Left renal cortex interstitium (tissue), 4 donors: ENCODE measurements at places on chromosomes 16 and 17.

DNA sequence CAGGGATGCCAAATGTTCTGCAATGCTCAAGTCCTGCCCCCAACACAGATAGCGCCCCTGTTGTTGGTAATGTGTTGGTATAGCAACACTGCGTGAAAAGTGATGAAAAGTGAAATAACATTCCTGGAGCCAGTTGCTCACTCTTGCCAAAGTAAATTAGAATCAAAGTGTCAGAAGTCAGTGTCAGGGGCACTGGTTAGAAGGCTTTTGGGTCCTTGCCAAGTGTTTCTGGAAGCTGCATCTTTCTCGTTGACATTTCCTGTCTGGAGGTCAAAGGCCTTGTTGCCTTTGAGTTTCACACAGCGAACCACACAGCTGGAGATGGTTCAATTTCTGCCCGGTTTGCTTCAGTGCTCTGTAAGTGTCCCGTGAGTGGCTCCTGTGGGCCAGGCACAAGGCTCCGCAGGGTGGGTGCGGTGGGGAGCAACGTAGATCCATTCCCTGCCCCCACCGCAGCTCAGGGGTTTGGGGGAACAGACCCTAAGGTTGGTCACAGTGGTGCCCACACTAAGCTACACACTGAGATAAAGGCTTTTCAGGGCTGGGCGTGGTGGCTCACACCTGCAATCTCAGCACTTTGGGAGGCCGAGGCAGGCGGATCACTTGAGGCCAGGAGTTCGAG lies 3.6 kb upstream of the SLC16A5 start:
- no peak for DNase-seq

GRCh38 chr16:57720142-57720575 lies 15.4 kb upstream of the KATNB1 start:
- no peak for DNase-seq

GRCh38 chr17:64085650-64086005 lies 44.3 kb downstream of the ERN1 start:
- no peak for DNase-seq

- DNase-seq, result no peak
Measured at GRCh38 chr16:52747088-52747595, 200.2 kb upstream of the TOX3 start.

DNA sequence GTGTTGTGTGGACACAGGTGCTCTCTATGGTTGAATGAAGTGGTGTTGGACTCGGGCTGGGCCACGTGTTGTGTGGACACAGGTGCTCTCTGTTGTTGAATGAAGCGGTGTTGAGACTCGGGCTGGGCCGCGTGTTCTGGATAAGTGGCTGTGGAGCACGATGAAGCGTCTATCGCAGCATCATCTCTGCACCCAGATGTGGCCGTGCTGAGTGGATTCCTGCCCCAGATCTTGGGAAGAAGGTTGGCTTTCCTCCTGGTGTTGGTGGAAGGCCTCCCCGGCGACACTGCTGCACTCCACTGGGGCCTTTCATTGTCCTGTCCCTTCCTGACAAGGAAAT lies 69.1 kb downstream of the RPTOR start:
- no peak for DNase-seq
